Right renal cortex interstitium (tissue), 3 donors: ENCODE measurements at places on chromosomes 1 and 21. TPM values are rescaled to one million over a fixed set of nuclear protein-coding genes. Genes with fewer than 3 reads are reported as not detected.

- no peak for DNase-seq
These were observed 2.9 kb upstream of the EDN2 start for GRCh38 chr1:41487126-41488039.

- DNase-seq: no peak
These were observed 21.3 kb upstream of the UMODL1 start for GRCh38 chr21:42049578-42050430.

DNA sequence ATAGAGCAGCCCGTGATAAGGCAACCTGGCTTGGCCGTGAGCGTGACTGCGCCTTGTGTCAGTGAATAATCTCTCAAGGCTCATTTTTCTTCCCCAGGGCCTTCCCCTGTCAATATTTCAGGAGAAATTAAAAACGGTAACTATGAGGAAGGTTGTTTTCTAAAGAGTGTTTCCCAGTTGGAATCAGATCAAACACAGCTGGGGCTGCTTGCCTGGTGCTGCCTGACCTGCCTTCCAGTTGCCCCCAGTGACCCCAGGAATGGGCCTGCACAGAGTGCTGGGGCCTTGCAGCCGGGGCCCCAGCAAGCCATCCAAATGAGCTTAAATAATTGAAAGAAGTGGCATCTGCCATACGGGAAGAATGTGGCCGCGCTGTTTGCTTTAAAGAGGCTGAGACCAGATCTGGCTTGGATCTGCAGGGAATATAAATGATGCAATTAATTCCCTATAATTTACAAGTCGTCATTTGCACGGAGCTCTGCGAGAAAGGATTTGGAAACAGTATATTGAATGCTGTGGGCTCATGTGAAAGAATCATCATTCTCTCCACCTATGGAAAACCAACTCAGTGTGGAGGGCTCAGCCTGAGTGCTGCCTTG, 203.9 kb downstream of the C1orf94 start:
- DNase-seq: no peak

- DNase-seq: no peak
These were observed 60.9 kb downstream of the TBX19 start for GRCh38 chr1:168341483-168341975.

GRCh38 chr1:27331426-27331825, 9.5 kb downstream of the TMEM222 start:
- DNase-seq: no peak

DNA sequence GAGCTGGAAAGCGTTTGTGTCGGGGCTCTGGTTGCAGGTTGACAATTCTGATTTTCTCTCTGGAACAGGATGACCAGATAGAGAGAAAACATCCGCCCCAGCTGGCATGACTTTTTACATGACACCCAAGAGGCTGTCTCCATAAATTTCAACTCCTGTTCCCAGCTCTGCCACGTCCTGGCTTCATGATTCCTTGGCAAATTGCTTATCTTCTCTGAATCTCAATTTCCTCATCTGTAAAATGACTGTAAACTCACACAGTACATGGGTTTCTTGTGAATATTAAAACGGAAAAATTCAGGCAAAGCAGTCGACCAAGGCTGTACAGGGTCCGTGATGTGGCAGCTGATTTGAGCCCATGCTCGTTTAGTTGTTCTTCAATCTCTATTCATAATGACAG, 572.7 kb downstream of the AJAP1 start:
- no peak for DNase-seq

GRCh38 chr1:111139324-111139955, 453 bp downstream of the DRAM2 start:
- DNase-seq: peak; percentile 60

DNA sequence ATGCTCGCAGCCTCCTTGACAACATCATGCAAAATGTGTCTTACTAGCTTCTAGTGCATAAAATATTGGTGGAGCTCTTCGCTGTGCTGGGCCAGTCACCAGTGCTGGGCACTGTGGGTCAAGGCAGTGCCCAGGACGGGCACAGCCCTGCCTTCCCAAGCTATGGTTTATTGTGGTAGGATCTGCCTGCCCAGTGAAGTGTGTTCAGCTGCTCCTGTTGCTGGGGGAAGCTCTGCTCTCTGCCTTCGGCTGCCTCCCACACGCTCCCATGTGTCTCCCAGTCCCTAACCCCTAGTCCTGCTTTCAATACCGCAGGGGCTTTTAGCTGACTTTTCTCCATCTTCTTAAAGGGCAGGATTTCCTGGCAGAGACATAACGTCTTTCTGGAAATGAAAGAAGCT, 15.7 kb downstream of the EPHX1 start:
- no peak for DNase-seq

GRCh38 chr21:33543505-33544129, 779 bp downstream of the SON start:
- no peak for DNase-seq

DNA sequence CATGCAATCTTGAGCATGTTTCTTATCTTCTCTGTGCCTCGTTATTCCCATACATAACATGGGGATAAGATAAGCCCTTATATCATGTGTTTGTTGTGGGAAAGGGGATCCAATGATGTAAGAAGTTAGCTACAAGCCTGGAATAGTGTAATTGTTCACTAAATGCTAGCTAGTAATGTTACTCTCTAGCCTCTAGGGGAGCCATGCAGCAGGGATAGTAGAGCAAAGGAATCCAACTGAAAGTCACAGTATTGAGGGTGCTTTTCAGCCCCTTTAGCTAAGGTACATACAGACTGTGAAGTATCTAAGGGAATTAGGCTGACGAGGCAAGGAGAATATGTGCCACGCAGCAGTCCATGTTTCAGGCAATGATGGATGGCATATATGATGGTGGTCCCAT, 46.9 kb downstream of the IL23R start:
- no peak for DNase-seq

DNA sequence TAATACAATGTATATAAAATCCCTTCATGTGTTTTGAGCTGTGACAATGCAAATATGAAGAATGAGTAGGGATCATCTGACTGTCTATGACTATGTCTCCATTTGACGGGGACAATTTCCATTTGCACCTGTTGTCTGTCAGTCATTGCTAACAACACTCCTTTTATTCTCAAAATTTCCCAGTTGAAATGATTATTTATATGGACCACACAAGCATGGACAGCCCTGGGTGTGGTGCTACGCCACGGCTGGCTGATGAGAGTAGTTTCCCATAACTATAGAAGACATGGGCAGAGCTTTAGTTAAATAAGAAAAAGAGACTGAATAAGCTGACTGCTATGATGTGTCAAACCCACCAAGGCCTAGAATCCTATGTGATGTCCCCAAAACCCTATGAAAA, 135.8 kb downstream of the MAP3K21 start:
- DNase-seq: no peak

DNA sequence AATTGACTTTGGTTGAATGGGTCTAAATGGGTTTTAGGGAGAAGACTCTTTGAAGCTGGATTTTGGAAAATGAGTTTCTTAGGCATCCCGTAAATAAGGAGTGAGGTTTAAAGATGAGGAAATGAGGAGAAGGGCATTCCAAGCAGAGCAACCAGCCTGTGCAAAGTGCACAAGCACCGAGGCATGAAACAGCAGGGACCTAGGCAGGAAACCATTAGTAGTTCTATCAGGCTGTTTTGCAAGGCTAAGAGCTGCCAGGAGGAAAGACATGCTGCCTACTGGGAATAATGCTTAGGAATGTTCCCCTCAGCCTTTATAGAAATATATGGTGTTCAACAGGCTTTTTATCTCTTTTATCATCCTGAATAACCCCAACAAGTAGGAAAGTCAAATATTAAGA, 153.1 kb upstream of the FGGY start:
- DNase-seq: no peak

GRCh38 chr1:107460035-107460434, 319.2 kb downstream of the NTNG1 start:
- DNase-seq: no peak

- no peak for DNase-seq
These were observed 174.2 kb downstream of the LHX8 start for GRCh38 chr1:75308365-75308764.

DNA sequence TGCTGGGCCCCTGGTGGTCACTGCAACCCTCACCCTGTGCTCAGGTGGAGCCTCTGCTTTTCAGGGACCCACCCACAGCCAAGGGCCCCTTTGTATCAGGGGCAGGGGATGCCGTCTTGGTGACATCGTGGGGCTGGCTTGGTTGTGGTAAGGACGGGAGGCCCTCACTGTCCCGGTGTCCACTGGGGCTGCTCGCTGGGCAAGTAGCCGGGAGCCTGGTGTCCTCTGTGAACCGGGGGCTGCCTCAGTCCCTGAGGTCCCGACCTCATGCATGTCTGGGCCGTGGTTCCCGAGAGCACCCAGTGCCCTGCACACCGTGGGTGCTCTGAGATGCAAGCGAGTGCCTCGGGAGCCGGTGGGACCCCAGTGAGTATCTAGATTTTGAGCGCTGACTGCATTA, 56.0 kb upstream of the TTC34 start:
- no peak for DNase-seq

DNA sequence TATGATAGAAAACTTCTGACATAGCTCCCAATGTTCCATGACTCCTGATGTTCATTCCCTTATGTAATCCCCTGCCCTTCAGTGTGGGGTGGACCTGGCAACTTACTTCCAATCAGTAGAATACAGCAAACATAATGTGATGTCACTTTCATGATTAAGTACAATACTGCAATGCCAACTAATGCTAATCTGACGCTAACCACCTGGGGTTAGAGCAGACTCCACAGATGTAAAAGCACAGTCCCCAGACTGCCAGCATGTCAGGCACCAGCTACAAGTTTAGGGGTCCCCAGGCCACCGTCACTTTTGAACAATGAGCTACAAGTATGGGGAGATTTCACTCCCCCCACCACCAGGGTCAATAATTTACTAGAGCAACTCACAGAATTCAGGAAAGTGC, 32.3 kb upstream of the FBXO28 start:
- DNase-seq: no peak

DNA sequence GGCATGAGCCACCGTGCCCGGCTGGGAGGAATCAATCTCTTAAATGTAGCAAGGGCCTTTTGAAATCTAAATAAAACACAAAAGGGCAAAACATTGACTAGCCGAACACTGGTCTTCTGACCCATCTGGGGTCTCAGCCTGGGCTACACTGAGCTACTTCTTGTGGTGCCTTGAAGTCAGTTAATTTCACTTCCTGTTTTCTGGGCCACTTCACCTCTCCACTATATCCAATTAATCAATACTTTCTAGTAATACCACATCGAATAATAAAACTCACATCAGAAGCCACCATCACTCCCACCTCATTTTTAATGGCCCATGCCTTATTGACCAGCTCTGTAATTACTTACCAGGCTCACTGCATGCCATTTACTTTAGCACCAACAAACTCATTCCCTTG, 138.0 kb upstream of the SAMSN1 start:
- DNase-seq: no peak

GRCh38 chr1:192311281-192311680, 5.5 kb upstream of the RGS21 start:
- DNase-seq: no peak

- no peak for DNase-seq
These were observed 15.1 kb upstream of the PCP4 start for GRCh38 chr21:39852021-39852721.

DNA sequence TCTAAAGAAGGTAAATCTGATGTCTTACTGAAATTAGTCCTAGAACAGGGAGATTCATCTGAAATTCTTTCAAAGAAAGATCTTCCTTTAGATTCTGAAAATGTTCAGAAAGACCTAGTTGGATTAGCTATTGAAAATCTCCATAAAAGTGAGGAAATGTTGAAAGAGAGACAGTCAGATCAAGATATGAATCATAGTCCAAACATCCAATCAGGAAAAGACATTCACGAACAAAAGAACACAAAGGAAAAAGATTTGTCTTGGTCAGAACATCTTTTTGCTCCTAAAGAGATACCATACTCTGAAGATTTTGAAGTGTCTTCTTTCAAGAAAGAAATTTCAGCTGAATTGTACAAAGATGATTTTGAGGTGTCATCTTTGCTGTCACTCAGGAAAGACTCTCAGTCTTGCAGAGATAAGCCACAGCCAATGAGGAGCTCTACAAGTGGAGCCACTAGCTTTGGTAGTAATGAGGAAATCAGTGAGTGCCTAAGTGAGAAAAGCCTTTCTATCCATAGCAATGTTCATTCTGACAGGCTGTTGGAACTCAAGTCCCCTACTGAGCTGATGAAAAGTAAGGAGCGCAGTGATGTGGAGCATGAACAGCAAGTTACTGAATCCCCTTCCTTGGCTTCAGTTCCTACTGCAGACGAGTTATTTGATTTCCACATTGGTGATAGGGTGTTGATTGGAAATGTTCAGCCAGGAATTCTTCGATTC, 61.6 kb upstream of the QSOX1 start:
- DNase-seq: no peak

DNA sequence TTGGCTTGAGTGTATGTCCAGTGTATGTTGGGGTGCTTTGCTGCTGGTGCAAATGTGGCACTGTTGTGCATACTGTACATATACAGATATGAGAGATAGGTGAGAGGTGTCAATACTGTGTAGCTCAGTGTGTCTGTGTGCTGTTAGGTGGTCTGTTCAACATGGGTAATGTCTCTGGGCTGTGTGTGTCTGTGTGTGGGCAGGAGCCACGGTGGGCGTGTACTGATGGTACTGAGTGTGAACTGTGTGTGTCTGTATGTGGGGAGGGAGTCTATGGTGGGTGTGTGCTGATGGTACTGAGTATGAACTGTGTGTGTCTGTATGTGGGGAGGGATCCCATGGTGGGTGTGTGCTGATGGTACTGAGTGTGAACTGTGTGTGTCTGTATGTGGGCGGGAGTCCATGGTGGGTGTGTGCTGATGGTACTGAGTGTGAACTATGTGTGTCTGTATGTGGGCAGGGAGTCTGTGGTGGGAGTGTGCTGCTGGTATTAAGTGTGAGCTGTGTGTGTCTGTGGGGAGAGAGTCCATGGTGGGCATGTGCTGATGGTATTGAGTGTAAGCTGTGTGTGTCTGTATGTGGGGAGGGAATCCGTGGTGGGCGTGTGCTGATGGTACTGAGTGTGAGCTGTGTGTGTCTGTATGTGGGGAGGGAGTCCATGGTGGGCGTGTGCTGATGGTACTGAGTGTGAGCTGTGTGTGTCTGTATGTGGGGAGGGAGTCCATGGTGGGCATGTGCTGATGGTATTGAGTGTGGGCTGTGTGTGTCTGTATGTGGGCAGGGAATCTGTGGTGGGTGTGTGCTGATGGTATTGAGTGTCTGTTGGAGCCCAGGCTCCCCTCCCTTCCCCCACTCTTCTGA, 32.2 kb upstream of the FOXO6 start:
- DNase-seq: no peak

The SLC6A17 gene
- polyA plus RNA-seq: 0.79 TPM

The ACTA1 gene
- polyA plus RNA-seq: 1.1 TPM

The ZMYND12 gene
- polyA plus RNA-seq: 4.0 TPM

The CHML gene
- polyA plus RNA-seq: 29.4 TPM

The RXRG gene
- 1.4 TPM for polyA plus RNA-seq

The LRRC53 gene
- polyA plus RNA-seq: 0.07 TPM

The FOXO6 gene
- 1.5 TPM for polyA plus RNA-seq

The KCNA2 gene
- polyA plus RNA-seq: 0.32 TPM

The C1orf35 gene
- polyA plus RNA-seq: 13.8 TPM

The CASQ1 gene
- 0.15 TPM for polyA plus RNA-seq

The GPR37L1 gene
- 0.03 TPM for polyA plus RNA-seq

The NEGR1 gene
- 4.8 TPM for polyA plus RNA-seq

The LEMD1 gene
- 3.9 TPM for polyA plus RNA-seq
